Stromal cell of bone marrow (primary cell): ENCODE measurements at places on chromosomes 1 and 21.

DNA sequence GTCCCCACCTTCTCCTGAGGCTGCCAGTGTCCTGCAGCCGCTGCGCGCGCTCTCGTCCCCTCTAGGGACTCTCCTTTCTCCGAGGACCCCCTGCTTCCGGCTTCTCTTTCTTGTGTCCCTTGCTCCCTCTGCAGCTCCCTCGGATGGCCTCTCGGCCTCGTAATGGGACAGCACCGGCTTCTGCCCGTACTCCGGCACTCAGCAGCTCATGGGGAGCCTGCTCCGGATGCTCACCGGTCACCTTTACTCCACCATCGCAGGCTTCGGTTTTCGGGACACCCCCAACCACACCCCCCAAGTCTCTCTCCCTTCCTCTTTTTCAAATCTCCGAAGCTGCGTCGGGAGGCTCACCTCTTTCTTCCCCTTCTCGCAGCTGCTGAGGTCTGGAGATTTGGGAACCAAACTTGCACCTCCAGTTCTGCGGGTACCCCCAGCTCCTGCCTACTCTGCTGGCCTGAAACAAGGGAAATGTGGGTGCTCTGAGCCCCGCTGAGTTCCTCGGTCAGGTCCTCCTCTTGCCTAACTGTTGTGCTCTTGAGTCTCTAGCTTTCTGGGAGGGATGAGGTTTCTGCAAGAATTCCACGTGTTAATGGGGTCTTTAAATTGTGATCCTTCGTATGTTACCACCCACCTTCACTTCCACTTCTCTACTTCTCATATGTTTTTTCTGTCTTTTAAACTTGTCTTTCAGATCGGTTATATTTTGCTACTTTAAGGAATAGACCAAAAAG is 930 bp downstream of the CDC14A start:
- DNase-seq: no peak

GRCh38 chr1:57450981-57451380 is 27.1 kb upstream of the DAB1 start:
- no peak for DNase-seq

GRCh38 chr1:97563926-97564325 is 356.9 kb downstream of the DPYD start:
- no peak for DNase-seq

- DNase-seq: no peak
Measured at GRCh38 chr1:113281550-113281949, 108.8 kb upstream of the MAGI3 start.

DNA sequence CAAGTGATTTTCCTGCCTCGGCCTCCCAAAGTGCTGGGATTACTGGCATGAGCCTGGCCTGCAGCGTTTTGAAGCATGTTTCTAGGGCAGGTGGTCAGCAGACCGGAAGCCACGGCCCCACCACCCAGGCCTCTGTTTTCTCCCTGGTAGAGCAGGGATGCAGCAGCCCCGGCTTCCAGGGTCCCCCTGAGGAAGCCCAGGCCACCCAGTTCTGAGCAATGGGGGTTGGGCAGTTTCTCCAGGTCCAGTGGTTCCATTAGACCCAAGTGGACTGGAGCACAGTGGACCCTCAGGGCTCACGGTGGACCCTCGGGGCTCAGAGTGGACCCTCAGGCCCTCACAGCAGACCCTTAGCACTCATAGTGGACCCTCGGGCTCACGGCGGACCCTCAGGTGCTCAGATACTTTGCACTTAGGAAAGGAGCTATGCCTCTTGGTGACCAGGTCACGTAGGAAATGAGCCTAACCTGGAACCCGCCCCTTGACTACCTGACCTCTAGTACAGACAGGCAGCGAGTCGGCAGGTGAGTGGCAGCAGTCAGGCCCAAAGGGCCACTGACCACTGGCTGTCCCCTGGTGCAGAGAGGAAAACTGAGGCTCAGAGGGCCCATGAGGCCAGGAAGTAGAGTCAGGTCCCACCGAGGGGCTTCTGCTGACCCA is 4.6 kb upstream of the FNDC10 start:
- no peak for DNase-seq

DNA sequence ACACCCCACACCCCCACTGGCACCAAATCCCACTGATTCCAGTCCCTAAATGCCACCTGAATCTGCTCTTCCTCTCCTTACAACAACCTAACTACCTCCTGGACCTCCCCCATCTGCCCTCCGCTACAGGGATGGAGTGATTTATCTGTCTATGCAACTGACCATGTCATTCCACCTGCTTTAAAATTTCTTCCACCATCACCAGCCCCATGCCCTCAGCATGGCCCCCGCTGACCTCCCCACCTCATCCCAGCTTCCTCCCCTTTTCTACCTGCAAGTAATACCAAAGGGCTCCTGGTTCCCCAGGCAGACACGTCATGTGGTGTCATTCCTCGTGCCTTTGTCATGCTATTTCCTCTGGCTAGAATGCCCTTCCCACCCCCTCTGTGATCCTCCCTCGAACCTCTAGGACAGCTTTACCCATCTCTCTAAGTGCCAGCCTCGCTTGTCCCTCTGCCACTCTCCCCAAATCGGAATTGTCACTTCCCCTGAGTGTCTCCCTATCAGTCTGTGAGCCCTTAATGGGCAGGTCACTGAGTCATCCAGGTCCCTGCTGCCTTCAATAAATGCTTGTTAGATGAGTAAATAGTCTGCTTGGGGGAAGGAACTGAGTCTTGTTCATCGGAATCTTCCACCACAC is 3.7 kb downstream of the GJB4 start:
- no peak for DNase-seq

GRCh38 chr1:95506736-95507414 is 272.9 kb downstream of the RWDD3 start:
- DNase-seq: no peak
